ENCODE measurements at places on chromosomes 7 and 10. TPM values are rescaled to one million over a fixed set of nuclear protein-coding genes. Genes with fewer than 3 reads are reported as not detected.

DNA sequence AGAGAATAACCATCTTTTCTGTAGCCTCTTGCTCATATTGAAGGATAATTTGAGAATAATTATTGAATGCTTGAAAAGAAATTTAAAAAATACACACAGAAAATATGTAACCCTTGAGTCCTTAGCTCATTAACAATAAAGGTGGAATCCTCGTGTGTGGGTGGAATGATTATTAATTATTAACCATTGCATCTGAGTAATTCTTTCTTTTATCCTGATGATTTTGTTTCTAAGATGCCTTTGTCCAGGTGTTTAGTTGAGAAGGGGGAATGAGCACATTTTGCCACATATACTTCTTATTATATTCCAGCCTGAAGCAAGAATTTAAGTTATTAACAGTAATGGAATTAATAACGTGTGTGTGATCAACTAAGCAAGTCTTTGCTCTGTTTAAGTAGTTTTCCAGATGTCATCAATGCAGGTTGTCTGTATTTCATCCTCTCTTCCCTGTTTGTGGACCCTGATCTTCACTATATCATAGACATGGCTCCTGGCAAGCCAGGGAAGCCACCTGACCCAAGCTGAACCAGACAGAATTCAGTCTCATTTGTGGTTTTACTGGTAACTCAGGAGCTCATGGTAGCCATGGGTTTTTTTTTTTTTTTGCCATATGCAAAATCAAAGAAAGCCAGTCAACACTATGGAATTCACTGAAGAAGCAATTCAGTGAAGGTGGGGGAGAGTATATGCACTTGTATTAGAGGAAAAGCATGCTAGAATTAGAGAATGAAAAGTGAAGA lies 144.3 kb downstream of the KIF20B start:
- no peak for DNase-seq

SH3PXD2A gene
- 10.2 TPM for total RNA-seq

DNA sequence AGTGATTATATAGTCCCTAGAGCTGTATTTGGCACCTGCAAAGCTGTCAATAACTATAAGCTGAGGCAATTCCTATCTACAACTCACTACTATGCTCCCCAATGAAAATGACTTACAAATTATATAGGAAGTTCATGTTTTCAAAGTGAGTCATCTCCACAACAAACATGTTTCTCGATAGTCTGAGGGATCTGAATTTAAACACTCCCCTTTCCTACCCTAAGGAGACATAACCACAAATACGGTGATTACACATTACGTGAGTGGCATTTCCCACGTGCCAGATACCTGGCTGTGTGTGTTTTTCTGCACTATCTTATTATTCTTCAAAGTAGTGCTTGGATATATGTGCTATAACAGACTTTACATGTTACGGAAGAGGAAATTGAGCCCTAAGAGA lies 122.5 kb upstream of the C1QL3 start:
- DNase-seq: no peak

CYP26C1 gene
- not detected for total RNA-seq

DNA sequence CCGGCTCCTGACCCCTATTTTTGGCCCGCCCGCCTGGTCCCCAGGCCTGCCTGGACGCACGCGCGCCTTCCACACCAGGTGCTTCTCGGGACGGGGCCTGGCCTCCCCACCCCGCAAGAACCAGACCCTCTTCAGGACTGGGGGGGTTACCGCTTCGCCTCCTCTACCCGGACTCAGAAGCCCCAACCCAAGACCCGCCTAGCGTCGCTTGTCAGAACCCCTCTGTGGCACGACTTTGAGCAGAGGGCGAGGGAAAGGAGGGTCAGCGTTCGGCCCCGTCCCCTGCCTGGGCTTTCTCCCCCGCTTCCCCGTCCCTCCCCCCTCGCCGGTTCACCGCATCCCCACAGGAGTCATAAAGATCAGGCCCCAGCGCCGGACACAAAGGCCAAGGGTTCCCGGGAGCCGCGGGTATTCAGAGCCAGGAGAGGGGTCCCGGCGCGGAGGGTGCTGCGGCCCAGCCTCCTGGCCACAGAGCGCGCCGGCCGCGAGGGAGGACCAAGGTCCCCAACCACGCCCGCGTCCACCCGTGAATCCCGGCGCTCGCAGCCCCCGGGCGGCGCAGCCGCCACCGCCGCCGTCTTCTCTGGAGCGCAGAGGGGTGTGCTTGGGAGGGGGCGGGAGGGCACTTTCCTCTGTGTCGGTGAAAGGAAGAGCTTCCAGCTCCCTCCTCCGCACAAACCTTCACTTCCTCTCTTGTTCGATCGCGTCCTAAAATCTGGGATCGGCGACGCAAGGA lies 351.9 kb downstream of the DNAJB6 start:
- DNase-seq: no peak

GRCh38 chr10:131352765-131353290 lies 41.3 kb upstream of the TCERG1L start:
- no peak for DNase-seq

DNA sequence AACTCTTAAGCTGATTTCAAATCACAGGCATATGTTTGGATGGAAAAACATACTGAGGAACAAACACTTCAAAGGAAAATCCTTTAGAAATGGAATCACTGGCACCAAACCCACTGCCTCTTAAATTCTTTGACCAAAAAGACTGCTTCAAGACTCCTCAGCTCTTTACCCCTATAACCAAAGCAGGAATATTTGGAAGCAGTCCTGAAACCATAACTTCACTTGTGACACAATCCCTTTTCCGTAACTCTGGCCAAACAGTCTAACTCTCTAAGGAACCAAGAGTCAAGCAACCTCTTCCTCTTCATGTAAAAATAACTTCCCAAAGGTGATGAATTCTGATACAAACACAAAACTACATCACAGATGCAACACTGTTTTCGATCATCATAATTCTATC lies 104.3 kb downstream of the MTERF1 start:
- DNase-seq: no peak

- no peak for DNase-seq
Measured at GRCh38 chr10:129891806-129892205, 72.3 kb downstream of the EBF3 start.

DNA sequence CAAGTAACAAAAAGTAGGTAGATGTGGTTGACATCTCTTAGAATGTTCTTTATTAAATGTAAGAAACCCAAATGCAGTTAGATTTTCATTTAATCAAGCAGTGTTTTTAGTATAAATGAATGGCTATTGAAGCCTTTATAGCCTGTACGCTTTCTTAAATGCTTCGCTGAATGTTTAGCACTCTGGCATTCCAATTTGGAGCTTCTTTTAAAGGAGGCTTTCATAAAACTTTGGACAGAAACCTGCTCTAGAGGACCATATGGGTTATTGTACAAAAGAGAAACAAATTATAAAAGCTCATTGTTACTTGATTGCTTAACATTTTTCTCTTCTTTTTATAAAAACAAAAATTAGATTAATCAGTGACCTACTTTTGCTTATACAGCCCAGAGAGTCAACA lies 59.5 kb downstream of the KCND2 start:
- DNase-seq: no peak

DNA sequence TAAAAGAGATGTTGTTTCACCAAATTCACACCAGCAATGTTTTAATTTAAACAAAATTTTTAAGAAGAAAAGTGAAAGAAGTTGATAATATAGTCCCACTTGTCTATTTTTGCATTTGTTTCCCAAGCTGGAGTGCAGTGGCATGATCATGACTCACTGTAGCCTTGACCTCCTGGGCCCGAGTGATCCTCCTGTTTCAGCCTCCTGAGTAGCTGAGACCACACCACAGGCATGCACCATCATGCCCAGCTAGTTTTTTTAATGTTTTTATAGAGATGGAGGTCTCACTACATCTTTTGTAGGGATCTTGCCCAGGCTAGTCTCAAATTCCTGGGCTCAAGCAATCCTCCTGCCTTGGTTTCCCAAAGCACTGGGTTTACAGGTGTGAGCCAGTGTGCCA lies 14.1 kb upstream of the NDUFA5 start:
- DNase-seq: no peak

STEAP4 gene
- not detected for total RNA-seq

- DNase-seq: no peak
Measured at GRCh38 chr10:11846542-11846941, 23.4 kb downstream of the PROSER2 start.

DNA sequence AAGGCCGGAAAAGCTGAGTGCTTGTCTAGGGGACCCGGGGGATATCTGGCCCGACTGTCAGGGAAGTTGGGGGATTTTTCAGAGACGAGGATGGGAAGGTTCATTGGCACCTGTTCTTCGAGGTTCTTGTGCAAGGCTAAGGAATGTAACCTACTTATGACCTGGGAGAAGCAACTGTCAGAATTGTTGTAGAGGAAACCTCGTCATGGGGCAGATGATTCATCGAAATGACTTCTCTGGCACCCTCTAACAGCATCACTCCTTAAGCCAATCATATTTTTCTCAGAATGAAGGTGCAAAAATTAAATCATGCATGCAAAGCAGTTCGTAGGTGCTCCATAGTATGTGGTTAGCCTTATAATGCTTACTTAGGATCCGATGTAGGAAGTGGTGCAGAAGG lies 58.6 kb downstream of the PLXDC2 start:
- DNase-seq: no peak

- no peak for DNase-seq
Measured at GRCh38 chr10:35387768-35388167, 51.5 kb downstream of the CCNY start.

GRCh38 chr7:32167256-32167655 lies 97.0 kb upstream of the PDE1C start:
- no peak for DNase-seq

NUTM2E gene
- total RNA-seq: not detected

GRCh38 chr7:139055674-139056073 lies 19.8 kb upstream of the ZC3HAV1L start:
- no peak for DNase-seq

DNA sequence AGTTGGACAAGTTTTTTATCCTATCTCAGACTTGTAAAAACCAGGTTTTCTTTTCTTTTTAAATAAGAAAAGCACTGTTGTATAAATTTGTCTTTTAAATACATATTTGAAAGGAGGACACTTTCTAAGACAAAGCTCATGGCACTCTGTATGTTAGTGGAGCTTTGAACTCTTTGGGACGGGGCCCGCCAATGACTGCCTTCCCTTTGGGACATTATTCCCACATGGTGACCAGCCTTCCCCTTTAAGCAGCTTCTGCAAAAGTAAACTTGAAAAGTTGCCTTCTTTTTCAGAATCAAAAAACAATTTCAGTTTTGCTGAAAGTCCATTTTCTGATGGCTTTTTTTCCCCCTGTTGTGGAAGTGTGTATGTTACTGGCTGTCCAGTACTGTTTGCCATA lies 1.8 kb downstream of the CUX1 start:
- DNase-seq: no peak

- no peak for DNase-seq
Measured at GRCh38 chr10:125144206-125144605, 16.2 kb downstream of the CTBP2 start.

GRCh38 chr7:139034336-139034735 lies 1.5 kb downstream of the ZC3HAV1L start:
- no peak for DNase-seq

PLPP4 gene
- not detected for total RNA-seq

GIMAP1 gene
- total RNA-seq: 9.3 TPM

GRCh38 chr7:90892213-90892612 lies 296.1 kb downstream of the CDK14 start:
- no peak for DNase-seq

- no peak for DNase-seq
Measured at GRCh38 chr7:114209968-114210367, 204.6 kb upstream of the FOXP2 start.

SHH gene
- 0.05 TPM for total RNA-seq

ABHD11 gene
- 12.2 TPM for total RNA-seq

DNA sequence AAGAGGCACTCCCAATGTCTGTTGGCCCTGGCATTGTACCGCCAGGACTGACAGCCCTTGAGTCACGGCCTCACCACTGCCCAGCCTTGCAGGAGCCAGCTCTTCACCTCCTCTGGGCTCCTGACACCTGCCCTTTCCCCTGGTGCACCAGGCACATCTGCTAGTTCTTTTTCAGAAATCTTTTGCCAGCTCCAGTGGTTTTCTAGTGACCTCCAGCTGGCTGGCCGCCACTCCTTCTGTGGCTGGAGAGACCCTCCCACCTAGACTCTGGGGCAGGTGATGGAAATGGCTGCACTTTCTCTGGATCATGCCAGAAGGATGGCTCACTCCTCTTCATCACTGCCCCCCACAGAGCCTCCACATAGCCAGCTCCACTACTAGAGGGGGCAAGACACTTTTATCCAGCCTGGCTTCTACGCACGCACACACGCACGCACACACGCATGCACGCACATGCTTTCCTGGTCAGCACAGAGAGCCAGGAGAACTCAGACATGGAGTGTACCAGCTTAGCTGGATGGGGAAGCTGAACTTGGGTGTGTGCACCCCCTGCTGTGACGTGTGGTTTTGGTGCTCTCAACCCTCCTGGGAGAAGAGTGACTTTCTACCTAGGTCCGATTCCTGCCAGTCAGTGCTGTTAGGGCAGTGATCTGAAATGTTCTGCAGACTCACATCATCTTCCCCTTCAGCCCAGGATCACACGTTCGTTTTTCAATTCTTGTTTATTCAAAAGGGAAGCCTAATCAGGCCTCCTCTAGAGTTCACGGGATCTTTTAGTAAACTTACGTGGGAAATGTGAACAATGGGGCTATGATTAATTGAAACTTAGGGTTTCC lies 222.0 kb downstream of the PRPF18 start:
- DNase-seq: no peak

- DNase-seq: no peak
Measured at GRCh38 chr10:126225672-126226008, 162.6 kb downstream of the ADAM12 start.

- DNase-seq: no peak
Measured at GRCh38 chr7:40437498-40437897, 302.7 kb downstream of the SUGCT start.

DNA sequence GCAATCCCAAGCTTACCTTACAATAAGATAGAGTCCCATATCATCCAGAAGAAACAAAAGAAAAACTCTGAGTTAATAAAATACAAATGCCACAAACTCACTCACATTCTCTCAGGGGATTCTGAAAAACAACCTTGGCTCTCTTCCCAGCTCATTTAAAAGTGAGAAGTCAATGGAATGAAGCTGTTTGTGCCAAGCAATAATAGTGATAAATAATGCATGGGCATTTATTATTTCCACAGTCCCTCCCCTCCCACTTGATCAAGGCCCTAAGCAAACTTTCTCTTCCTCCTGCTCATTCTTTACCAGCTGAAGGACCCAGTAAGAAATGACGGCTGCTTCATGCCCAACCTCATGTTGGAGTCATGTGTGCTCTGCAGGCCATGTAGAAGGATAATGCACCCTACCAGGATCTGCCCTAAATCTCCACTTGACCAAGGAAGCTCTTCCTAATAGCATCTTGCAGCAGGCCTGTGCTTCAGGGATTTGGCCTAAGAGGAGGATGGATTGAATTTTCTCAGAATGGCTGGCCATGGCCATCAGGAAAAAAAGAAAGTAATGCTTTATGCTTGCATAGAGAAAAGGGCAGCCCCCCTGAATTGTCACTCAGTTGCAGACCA lies 451.3 kb downstream of the GPAM start:
- no peak for DNase-seq

- DNase-seq: no peak
Measured at GRCh38 chr10:110023785-110024465, 16.1 kb downstream of the ADD3 start.

GRB10 gene
- total RNA-seq: 21.0 TPM

All from activated T-cell treated with anti-CD3 and anti-CD28 coated beads, Interleukin-2, amount 50 U/mL, for 72 hours (primary cell).